CD4-positive, CD25-positive, alpha-beta regulatory T cell (primary cell): ENCODE measurements at places on chromosomes 1 and 21. TPM values are rescaled to one million over a fixed set of nuclear protein-coding genes. Genes with fewer than 3 reads are reported as not detected.

The HAO2 gene
- polyA plus RNA-seq, result not detected

The GPR161 gene
- polyA plus RNA-seq, result not detected

The MIXL1 gene
- not detected for polyA plus RNA-seq

The KMO gene
- not detected for polyA plus RNA-seq

The PDC gene
- polyA plus RNA-seq, result not detected
